ENCODE measurements at places on chromosomes 1 and 21.

DNA sequence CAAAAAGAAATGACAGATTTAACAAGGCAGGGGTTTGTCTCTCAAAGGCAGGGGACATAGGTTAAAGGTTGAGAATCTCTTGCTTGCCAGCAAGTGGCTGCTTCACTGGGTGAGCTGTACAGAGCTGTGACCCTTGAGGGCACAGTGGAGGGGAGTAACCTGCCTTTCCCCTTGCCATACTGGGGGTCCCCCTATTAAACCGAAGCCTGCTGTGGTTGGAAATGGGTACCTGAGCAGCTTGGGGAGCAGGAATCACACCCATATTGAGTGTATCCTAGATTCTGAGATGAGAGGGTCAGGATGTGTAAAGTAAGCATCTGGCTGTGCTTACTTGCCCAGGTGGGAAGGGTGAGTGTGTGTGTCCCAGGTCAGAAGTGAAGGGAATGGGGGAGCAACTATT is 31.8 kb downstream of the WNT4 start:
- DNase-seq: no peak

- DNase-seq: no peak
Observed at GRCh38 chr1:69929308-69930057, 275.9 kb downstream of the LRRC40 start.

DNA sequence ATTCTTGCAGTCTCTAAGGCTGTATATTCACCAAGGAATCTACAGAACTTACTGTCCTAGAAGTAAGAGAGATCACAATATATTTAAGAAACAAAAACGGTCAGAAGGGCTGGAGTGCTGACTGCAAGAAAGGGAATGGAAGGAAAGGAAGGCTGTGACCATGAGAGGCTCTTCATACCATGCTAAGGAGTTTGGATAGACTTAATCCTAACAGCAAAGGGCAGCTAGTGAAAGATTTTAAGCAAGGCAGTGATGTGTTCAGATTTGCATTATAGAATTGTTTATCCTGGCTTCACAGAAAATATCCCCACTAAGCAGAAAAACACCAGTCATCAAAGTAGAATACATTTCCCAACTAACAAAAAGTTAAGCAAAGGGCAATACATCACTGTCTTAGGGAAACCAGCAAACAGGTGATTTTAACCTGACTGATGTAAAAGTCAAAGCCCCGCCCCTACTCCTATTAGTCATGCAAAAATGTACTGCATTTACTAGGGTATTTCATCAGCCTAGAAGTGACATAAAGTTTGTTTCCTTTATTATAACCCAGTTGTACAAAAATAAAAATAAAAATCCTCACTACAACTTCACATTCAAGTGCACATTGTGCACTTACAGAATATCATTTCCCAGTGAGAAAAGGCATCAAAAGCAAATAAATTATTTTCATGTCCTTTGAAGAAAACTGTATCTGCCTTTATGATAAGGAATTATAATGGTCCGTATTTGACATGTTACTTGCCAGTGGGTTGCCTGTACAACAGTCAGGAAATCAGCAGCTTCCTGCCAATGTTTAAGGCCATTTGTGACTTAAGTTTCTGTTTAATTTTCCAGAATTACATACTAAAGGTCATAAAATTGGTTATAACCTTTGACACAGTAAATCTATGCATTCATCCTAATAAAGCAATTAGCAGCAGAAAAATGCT is 17.2 kb downstream of the JAK1 start:
- no peak for DNase-seq

DNA sequence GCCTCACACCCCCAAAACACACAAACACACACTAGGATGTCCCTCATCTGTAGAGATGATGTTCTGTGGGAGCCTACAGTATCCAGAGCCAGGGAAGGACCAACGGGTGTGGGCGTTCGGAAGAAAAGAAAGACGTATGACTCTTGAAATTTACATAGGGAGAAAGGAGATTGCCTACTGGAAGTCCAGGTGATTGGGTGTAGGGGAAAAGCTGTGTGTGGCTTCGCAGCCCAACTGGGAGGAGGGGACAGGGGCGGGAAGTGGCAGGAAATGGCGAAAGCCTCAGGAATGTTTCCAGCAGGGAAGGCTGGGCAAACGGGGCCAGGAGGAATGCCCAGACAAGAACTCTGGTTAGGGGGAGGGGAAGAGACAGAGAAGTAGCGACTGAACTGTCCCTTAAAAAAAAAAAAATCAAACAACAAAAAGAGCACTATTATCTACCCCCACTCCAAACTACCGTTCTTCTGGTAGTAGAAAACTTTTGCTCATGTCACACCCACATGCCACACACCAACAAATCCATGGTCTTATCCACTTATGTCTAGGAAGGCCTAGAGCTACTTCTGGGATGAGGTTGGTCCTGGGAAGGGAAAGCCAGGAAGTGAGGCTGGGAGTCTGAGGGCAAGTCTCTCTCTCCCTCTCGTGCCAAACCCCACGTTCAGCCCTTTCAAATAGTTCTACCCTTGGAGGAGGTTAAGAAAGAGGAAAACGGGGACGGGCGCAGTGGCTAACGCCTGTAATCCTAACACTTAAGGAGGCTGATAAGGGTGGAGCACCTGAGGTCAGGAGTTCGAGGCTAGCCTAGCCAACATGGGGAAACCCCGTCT is 1.8 kb upstream of the CKS1B start:
- DNase-seq: no peak

DNA sequence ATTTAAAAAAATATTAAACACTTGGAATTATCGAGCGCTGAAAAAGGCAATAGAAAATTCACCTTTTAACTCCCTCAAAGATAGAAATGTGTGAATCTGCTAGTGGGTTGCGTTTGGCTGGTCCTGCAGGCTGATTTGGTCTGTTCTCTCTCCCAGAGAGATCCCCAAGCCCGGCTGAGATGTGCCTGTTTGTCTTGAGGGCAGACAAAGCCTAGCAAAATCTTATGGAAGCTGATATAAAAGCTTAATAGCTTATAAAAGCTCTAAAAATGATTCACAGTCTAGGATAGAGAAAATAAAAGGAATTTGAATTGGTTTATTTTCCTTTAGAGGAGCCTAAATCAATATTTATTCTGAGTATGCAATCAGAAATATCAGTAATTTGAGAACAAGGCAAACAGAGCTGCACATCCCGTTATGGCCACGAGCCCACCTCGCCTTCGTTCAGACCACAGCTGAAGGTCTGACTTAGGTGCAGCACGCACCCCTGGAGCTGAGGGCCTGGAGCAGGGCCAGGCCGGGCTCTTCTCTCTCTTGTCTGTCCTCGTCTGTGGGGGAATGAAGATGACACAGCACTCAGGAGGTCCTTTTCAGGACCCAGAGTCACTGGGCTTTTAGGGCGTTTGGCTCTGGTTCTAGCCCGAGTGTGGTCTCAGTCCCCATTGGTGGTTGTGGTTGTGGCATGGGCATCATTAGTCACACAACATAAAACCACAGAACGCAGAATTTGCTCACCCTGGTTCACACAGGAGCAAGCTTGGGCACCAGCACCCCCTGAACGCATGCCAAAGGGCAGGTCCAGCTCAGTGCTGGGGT is 18.6 kb downstream of the PDE9A start:
- DNase-seq: no peak

GRCh38 chr1:33222381-33222780 is 33.9 kb upstream of the ZNF362 start:
- DNase-seq: no peak

- no peak for DNase-seq
Observed at GRCh38 chr1:117209094-117209493, 1.6 kb downstream of the VTCN1 start.

DNA sequence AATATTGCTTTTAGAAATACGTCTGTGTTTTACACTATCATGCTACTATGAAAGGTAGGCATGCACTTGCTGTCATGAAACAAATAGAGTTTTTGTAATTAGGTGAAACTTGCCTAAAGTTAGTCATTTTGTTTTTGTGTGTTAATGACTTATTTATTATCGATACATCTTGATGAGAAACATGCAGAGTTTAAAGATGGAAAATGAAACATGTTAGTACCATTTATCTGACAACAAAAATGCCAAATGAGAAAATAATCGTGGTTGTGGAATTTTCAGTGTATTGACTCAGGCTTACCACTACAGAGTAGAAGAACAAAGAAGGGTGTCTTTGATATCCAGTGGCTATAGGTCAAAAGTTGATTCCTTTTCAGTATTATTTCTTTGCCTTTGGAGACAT is 105.5 kb downstream of the NCAM2 start:
- DNase-seq: no peak

- DNase-seq: no peak
Observed at GRCh38 chr1:43878440-43878839, 55.2 kb upstream of the ARTN start.

DNA sequence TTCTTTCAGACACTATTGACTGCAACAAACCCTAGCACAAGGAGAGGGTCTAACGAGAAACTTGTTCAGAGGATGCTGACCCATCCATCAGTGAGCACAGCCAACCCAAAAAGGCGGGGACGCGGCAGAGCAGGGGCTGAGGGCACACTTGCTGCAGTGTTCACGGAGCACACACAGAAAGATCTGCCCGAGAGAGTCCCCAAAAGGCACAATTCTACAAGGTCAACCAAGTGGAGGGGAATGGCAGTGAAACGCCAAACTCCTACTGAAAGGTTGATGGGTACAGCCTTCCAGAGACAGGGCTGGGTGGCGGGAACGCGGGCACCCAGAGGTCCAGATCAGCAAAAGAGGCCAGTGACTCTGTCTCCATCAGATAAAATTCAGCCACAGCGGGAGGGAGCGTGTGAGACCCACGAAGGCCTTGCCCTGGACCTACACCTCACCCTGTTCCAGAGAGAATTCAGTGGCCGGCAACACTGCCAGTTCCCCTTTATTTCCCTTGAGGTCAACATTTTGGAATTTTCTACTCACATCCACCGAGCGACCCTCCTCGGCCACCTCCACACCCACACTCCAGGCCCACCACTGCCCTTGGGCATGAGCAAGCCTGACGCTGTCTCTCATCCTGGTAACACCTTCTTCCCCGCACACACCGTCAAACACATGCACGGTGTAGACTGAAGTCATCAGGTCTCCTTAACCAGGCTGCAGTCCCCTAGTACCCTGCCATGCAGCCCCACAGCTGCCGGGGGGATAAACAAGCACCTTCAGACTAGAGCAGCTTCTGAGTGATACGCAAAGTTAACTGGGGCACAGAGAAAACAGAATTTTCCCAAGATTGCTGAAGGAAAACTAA is 5.5 kb downstream of the GNG4 start:
- no peak for DNase-seq

GRCh38 chr1:33055210-33056008 is 18.7 kb upstream of the AK2 start:
- DNase-seq: no peak
